ENCODE measurements at places on chromosomes 16 and 17.

- DNase-seq = no peak
Measured at GRCh38 chr17:30567231-30568116, 90.3 kb downstream of the GOSR1 start.

DNA sequence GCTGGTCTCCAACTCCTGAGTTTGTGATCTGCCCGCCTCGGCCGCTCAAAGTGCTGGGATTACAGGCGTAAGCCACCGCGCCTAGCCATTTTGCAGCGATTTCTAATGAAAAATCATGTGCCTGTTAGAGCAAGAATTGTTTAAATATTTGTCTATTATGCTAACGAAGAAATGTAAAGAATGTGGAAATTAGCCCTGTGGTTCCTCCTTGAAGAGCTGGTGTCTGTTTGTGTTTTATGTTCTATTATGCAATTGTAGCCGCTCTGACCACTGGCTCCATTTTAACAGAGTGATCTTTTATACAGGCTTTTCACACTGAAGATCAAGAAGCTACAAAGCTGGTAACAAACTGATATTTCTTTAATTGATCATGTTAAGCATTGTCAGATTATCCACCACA lies 217.3 kb downstream of the USP22 start:
- DNase-seq = no peak

DNA sequence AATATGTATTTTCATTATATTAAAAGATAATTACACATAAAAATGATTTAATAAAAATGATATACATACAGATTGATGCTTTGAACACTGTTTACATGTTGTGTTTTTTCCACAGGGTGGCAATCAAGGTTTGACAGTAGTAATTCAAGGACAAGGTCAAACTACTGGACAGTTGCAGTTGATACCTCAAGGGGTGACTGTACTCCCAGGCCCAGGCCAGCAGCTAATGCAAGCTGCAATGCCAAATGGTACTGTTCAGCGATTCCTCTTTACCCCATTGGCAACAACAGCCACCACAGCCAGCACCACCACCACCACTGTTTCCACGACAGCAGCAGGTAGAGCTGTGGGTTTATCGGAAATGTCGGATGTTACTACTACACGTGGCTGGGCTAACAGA lies 52.2 kb downstream of the C17orf58 start:
- DNase-seq = no peak

- no peak for DNase-seq
Measured at GRCh38 chr17:12730931-12731521, 58.3 kb upstream of the ARHGAP44 start.

GRCh38 chr17:1810450-1811103 lies 19.1 kb downstream of the SMYD4 start:
- DNase-seq = no peak

DNA sequence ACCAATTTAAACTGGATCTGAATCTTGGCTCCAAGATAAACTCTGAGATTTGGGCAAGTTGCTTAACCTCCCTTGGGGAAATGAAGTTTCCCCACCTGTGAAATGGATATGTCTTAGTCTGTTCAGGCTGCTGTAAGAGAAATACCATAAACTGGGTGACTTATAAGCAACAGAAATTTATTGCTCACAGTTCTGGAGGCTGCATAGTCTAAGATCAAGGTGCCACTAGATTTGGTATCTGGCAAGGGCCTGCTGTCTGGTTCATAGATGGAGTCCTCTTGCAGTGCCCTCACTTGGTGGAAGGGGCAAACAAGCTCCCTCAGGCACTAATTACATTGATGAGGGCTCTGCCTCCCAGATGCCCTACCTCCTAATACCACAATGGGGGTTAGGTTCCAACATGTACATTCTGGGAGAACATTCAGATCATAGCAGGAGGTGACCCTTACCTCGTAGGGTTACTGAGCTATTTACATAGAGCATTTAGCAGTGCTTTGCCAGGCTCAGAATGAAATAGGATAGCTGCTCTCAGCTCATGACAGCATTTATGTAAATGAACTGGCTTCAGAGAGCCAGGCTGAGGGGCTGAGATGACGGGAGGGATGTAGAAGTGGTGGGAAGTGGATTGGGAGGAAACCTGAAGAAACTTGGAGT lies 83.9 kb downstream of the SPECC1 start:
- no peak for DNase-seq

GRCh38 chr17:2926019-2926650 lies 129.9 kb downstream of the RAP1GAP2 start:
- no peak for DNase-seq

DNA sequence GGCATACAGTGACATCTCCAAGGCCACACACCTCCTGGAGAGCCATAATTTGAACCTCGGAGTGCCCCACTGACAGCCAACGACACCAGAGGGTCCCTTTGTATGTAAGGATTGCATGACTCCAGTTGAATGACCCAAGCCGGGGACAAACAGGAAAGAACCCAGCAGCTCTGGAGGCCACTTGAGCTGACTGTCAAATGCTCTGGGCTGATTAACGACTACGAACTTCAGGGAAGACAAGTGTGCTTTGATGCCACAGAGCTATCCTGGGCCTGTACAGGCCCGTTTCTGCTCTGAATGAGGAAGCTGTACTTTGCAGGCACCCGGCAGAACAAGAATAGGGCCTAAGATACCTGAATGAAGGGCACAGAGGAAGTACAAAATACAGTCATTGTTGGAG lies 404.6 kb downstream of the SLC39A11 start:
- DNase-seq = no peak

GRCh38 chr16:3503523-3503922 lies 2.7 kb downstream of the CLUAP1 start:
- DNase-seq = no peak

DNA sequence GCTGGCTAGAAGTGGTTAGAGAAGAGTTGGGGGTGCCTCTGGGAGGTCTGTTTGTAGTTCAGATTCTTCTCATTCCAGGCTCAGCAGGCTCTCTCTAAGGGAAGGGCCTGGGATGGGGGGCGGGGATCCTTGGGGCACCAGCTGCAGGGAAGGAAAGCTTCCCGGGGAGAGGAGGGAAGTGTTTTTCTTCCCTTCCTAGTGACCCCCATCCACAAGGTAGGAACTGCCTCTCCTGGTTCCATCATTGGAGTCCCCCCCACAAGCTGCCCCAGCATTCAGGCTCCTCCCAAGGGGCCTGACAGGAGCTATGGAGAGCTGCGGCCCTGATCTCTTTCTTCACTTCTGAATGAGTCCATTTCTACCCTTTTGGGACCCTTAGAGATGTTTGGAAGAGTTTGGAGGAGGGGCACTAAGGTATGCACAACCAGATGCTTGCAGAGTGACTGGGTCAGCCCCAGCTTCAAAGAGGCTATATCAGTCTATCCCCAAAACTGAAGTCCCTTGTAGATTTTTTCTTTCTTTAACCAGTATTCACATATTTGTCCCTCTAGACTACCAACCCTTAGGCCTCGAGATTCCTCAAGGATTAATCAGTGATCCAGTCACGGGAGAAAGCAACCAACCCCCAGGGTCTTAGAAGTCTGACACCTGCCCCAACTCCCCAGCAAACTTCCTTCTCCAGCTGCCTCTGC lies 13.9 kb upstream of the FZD2 start:
- DNase-seq = no peak

- DNase-seq = peak; percentile 59
Measured at GRCh38 chr16:81445143-81445961, 744 bp downstream of the CMIP start.

GRCh38 chr16:200388-200787 lies 20.1 kb downstream of the HBQ1 start:
- no peak for DNase-seq

GRCh38 chr16:87457709-87458423 lies 35.0 kb downstream of the ZCCHC14 start:
- DNase-seq = no peak

DNA sequence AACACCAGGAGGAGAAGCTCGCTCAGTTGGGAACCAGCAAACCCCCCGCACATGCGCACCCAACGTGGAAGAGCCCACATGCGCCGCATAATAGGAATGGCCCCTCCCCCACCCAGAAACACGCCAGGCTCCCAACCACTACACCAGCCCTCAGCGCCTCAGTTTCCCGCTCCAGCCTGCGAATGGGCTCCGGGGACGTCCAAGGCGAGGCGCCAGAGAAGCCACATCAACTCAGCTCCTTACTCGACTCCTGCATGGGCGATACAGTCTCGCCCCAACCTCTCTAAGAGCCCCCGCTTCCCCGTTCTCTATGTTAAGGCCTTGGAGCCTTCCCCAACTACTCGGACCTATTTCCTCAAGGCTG lies 504 bp downstream of the SRSF1 start:
- peak; percentile 80 for DNase-seq

DNA sequence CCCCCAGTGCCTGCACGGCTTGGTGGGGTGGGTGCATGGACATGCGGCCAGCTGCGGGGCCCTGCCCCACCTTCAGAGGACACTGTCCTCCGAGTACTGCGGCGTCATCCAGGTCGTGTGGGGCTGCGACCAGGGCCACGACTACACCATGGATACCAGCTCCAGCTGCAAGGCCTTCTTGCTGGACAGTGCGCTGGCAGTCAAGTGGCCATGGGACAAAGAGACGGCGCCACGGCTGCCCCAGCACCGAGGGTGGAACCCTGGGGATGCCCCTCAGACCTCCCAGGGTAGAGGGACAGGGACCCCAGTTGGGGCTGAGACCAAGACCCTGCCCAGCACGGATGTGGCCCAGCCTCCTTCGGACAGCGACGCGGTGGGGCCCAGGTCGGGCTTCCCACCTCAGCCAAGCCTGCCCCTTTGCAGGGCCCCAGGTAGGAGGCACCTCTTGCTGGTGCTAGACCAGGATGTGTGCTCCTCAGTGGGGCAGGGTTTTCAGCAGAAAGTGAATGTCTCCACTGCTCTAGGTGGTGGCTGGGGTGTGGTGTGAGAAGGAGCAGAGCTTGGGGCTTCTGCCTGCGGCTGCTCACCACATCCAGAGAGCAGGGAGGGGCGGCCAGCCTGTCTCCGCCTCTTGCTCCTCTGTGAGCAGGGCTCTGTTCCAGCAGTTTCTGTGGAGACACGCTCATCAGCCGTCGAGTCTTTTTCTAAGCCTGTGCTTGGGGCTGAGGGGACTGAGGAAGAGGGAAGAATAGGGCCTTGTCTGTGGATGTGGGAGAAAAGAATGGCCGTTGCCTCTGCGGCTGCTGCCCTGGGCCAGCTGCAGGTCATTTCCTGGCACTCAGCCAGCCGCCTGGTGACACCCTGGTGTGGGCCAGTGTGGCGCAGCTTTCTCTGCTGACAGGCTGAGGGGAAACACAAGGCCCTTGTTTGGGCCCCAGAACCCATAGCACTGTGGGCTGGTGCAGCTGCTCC lies 2.2 kb downstream of the ZNF276 start:
- DNase-seq = no peak

GRCh38 chr17:71500761-71501555 lies 619.9 kb upstream of the SOX9 start:
- no peak for DNase-seq

GRCh38 chr17:12664894-12665262 lies 812 bp upstream of the MYOCD start:
- DNase-seq = no peak

DNA sequence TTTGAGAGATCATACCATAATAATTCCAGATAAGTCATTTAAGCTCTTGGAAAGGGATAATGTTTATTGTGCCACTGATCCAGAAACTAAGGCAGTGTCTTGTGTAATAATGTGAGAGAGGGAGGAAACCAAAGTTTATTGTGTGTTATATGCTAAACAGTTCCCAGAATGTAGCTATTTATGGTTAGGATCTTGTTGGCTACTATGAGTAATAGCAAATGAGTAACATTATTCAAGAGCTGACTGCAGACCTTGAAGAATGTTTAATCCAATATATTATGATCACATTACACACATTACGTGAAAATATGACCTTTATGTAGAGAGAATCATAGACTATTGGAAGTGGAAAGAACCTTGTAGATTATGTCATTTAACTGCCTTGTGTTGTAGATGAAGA lies 139.5 kb downstream of the BCAS3 start:
- no peak for DNase-seq

DNA sequence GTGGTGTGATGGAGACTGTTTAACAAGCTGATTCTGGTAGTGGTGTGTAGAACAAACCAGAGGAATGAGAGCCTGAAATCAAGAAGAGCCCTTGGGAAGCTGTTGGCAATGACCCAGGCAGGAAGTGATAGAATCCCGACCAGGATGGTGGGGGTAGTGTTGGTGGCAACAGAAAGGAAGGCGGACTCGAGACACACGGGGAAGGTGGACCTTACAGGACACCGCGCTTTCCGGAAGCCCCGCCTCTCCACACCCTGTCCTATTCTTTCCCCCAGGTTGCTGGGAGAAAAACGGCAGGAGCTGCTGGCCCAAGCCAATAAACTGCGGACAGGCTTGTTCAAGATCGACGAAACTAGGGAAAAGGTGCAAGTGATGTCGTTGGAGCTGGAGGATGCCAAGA lies 30.0 kb upstream of the KDM6B start:
- no peak for DNase-seq

- DNase-seq = no peak
Measured at GRCh38 chr17:69096541-69096940, 35.8 kb upstream of the ABCA9 start.

DNA sequence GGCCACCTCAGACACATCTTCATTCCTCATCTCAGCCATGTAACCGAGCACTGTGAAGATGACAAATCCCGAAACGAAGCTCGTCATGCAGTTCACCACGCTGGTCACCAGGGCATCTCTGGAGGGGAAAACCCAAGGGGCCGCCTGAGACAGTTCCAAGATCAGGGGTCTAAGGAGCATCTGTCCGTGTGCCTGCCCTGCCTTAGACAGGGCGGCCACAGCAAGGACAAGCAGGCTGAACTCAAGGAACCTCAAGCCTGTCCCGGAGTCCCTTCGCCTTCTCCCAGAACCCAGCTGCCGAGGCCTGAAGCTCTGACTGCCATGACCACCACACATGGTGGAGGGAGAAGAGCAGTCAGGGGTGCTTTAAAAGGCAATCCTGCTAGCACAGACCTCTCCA lies 22.7 kb downstream of the SLC6A4 start:
- DNase-seq = no peak

GRCh38 chr17:9767432-9767991 lies 23.9 kb downstream of the DHRS7C start:
- DNase-seq = peak; percentile 10

- no peak for DNase-seq
Measured at GRCh38 chr17:42411361-42411760, 11.7 kb downstream of the CAVIN1 start.

Measured in DND-41 (cell line).